ENCODE measurements at places on chromosomes 7 and 10.

- DNase-seq = no peak
These were observed 663.1 kb downstream of the SH2D4B start for GRCh38 chr10:81200801-81201200.

DNA sequence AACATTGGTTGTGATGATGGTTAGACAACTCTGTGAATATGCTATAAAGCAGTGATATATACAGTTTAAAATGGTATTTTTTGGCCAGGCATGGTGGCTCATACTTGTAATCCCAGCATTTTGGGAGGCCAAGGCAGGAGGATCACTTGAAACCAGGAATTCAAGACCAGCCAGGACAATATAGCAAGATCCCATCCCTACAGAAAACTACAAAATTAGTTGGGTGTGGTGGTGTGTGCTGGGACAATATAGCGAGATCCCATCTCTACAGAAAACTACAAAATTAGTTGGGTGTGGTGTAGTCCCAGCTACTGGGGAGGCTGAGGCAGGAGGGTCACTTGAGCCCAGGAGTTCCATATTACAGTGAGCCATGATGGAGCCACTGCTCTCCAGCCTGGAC lies 27.5 kb upstream of the MSMB start:
- no peak for DNase-seq

DNA sequence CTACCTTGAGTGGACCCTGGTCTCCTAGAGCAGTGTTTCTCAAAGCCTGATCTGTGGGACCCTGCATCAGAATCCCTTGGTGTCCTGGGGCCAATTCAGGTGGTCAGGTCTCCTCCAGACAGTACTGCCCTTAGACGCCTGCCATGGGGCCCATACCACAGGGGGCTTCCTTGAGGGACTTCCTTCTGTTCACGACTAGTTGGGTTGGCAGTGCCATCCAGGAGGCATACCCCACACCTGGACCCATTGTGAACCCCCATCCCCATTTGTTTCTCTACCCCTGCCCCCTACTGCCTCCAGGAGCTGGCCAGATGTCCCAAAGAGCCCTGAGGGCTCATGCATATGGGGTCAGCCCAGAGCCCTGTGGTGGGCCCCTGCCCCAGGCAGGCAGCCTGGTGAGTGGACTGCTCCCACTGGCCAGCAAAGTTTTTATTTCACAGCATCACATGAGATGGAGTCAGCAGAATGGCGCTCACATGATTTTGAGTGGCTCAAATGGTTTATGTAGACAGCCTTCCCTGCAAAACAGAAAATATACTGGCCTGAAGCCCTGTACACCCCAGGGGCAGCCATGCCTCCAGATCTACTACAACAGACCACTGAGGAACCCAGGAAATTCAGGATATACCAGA lies 259.9 kb upstream of the ZMIZ1 start:
- DNase-seq = no peak

- DNase-seq = no peak
These were observed 43.0 kb downstream of the ADCY1 start for GRCh38 chr7:45617166-45617565.

GRCh38 chr10:44182909-44183308 lies 202.0 kb downstream of the CXCL12 start:
- no peak for DNase-seq

- DNase-seq = no peak
These were observed 944 bp downstream of the STEAP1B start for GRCh38 chr7:22499044-22499443.

GRCh38 chr10:12165999-12166775 lies 29.5 kb downstream of the NUDT5 start:
- DNase-seq = no peak

DNA sequence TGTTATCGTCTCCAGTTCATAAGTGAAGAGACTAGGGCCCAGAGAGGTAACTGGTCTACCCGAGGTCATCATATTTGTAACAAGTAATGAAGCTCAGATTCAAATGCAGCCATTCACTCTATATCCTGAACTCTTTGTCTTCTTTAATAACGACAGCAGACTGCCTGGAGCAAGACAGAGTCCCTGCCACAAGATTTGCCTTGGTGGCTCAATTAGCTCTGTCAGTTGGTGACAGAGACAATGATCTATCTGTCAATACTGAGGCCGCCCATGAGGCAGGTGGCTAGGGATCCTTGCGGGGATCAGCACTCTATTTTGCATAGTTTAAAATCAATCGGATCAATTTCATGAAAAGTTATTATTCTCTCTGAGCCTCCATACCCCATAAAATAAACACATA lies 43.9 kb downstream of the SH3PXD2A start:
- no peak for DNase-seq

- DNase-seq = no peak
These were observed 40.4 kb upstream of the ZNF680 start for GRCh38 chr7:64603271-64603670.

- no peak for DNase-seq
These were observed 291.7 kb downstream of the THSD7A start for GRCh38 chr7:11540271-11540761.

Data from stimulated activated CD4-positive, alpha-beta T cell treated with anti-CD3 and anti-CD28 coated beads, Interleukin-15, amount 100 ng/mL, for 1 hour (primary cell).